ENCODE measurements at places on chromosomes 11 and 22. TPM values are rescaled to one million over a fixed set of nuclear protein-coding genes. Genes with fewer than 3 reads are reported as not detected.

DNA sequence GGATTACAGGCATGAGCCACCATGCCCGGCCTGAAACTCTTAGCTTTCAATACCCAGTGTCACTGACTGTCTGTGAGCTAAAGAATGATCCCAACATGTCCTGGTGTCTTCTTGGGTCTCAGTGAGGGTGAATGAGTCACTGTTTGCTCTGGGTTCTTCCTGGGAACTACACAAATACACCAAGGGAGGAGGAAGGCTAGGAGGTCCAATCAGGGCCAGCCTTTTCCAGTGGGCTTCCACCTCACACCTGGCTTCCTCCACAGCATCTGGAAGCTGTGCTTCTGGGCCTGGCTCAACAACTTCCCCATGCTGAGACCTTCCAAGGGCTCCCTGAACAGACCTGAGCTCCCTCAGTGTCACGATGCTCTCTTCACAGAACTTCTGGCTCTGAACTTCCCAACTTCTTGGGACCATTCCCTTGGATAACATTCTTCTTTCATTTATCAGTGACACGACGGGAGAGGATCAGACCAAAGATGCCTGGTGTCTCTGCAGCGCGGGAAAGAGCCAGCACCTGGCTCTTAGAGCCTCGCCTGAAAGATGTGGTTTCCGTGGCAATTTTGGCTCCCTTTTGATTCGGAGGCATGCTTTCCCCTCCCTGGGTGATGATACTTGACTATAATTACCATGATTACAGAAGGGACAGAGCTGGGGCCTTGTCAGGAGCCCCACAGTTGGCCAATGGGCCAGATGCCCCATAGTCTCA, 22.3 kb upstream of the CHRM4 start:
- DNase-seq: no peak
- peaks cover 6% of the 10 kb centered on the region for H3K4me1 ChIP-seq
- H3K27me3 ChIP-seq: peaks cover 6% of the 10 kb centered on the region
- H3K4me3 ChIP-seq: no peak overlapping the region
- peak overlapping the region; percentile 3 for H3K27ac ChIP-seq

- H3K27me3 ChIP-seq: peaks cover 8% of the 10 kb centered on the region
- DNase-seq: no peak
- H3K4me1 ChIP-seq: no peaks in the 10 kb centered on the region
- H3K36me3 ChIP-seq: no peaks in the 10 kb centered on the region
These were observed 55.4 kb upstream of the LINC01488 start for GRCh38 chr11:69425895-69426544.

GRCh38 chr11:86589856-86590589, 82.4 kb downstream of the ME3 start:
- no peak overlapping the region for H3K4me3 ChIP-seq
- peaks cover 13% of the 10 kb centered on the region for H3K4me1 ChIP-seq
- DNase-seq: no peak
- no peak overlapping the region for H3K27ac ChIP-seq
- H3K27me3 ChIP-seq: peaks cover 2% of the 10 kb centered on the region
- no peaks in the 10 kb centered on the region for H3K36me3 ChIP-seq

GGTLC3 gene
- 0.56 TPM for total RNA-seq

DNA sequence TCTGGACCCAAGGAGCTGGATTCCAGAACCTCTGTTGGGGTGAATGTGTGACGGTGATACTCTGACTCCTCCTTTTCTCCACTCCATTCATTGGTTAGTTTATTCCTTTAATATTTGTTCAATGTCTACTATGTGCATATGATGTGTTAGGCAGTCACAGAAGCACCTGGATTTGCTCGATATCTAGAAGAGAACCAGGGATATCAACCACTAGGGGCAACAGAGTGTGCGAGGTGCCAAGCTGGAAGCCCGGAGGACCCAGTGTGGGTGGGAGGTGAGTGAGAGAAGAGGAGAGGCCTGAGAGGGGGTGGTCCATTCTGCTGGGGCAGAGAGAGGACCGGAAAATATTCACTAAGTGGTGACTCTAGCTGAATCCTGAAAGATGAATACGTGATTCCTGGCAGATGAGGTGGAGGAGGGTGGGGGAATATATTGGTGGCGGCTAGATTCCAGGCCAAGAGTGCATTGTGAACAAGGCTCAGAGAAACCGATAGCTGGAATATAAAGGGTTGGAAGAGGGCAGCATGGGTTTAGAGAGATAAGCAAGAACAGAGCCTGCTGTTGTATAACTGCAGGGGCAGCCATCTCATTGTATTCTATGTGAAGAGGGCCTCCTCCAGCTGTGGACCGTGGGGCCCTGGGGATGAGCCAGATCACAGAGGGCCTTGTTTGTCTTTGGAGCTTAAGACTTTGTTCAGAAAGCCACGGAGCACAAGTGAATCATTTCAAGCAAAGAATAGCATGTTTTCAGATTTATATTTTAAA, 6.9 kb upstream of the TIMP3 start:
- no peaks in the 10 kb centered on the region for H3K36me3 ChIP-seq
- peaks cover 9% of the 10 kb centered on the region for H3K4me1 ChIP-seq
- H3K27me3 ChIP-seq: peaks cover 6% of the 10 kb centered on the region
- H3K4me3 ChIP-seq: no peak overlapping the region

APOA5 gene
- total RNA-seq: not detected

DNA sequence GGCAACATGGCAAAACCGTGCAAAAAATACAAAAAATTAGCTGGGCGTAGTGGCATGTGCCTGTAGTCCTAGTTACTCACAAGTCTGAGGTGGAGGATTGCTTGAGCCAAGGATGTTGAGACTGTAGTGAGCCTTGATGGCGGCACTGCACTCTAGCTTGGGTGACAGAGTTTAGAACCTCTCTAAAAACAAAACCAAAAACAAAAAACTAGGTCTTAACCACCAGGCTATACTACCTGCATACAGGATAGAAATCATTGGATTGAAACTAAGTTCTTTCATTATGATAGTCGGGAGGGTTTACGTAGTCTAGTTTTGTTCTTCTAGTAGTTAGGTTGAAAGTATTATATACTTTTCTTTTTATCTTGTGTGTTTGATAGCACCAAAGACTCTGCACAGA, 5.8 kb downstream of the RNF214 start:
- no peak overlapping the region for H3K4me3 ChIP-seq
- H3K27me3 ChIP-seq: peaks cover 3% of the 10 kb centered on the region
- no peak for DNase-seq
- peaks cover 9% of the 10 kb centered on the region for H3K4me1 ChIP-seq
- peaks cover 18% of the 10 kb centered on the region for H3K36me3 ChIP-seq

C11orf16 gene
- not detected for total RNA-seq

- no peak overlapping the region for H3K4me3 ChIP-seq
- peaks cover 6% of the 10 kb centered on the region for H3K4me1 ChIP-seq
- H3K27ac ChIP-seq: no peak overlapping the region
- H3K36me3 ChIP-seq: no peaks in the 10 kb centered on the region
- no peaks in the 10 kb centered on the region for H3K27me3 ChIP-seq
These were observed 61.8 kb upstream of the ADA2 start for GRCh38 chr22:17281026-17281425.

DNA sequence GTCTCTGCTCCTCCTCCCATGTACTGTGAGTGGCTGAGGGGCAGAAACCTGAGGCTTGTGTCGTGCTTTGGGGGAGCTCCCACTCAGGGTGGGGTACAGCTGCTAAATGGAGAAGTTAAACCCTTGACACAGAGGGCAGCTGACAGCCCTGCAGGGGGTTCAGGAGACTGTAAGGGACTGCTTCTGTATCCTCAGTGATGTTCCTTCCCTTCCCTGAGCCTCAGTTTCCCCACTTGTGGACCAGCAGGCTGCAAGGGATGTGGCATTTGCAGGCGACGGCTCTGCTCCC, 15.6 kb downstream of the SYNGR1 start:
- H3K27me3 ChIP-seq: peaks cover 14% of the 10 kb centered on the region
- peaks cover 3% of the 10 kb centered on the region for H3K36me3 ChIP-seq
- no peak overlapping the region for H3K27ac ChIP-seq
- DNase-seq: no peak

SHANK2 gene
- 10.5 TPM for total RNA-seq

DNA sequence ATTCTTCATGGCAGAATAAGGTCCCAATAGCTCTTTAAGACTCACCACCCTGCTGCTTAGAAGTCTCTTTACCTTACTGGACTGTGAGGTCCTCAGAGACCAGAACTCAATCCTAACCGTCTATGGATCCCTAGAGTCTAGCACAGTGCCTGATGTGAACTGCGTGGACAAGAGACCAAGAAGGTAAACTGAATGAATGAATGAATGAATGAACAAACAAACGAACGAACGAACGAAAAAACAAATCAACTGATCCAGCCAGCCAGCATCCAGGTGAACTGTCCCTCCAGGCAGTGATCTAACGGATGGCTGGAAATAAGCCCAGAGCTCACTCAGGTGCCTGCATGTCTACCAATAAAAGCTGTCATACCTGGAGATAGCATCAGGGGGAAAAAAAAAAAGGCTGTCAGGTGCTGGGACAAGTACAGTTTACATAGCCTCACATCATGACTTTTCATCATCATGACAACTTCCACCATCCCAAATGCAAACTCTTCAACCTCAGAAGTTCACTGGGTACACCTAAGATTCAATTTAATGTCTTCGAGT, 59.8 kb downstream of the PACSIN2 start:
- peaks cover 3% of the 10 kb centered on the region for H3K36me3 ChIP-seq
- no peak overlapping the region for H3K4me3 ChIP-seq
- H3K27ac ChIP-seq: peak overlapping the region; percentile 58
- peaks cover 66% of the 10 kb centered on the region for H3K4me1 ChIP-seq

OR52A5 gene
- total RNA-seq: not detected

- peaks cover 3% of the 10 kb centered on the region for H3K27me3 ChIP-seq
- H3K4me3 ChIP-seq: no peak overlapping the region
- no peak overlapping the region for H3K27ac ChIP-seq
- H3K4me1 ChIP-seq: peaks cover 3% of the 10 kb centered on the region
- no peaks in the 10 kb centered on the region for H3K36me3 ChIP-seq
These were observed 21.3 kb upstream of the GRAMD4 start for GRCh38 chr22:46598737-46599424.

CCDC188 gene
- not detected for total RNA-seq

DNA sequence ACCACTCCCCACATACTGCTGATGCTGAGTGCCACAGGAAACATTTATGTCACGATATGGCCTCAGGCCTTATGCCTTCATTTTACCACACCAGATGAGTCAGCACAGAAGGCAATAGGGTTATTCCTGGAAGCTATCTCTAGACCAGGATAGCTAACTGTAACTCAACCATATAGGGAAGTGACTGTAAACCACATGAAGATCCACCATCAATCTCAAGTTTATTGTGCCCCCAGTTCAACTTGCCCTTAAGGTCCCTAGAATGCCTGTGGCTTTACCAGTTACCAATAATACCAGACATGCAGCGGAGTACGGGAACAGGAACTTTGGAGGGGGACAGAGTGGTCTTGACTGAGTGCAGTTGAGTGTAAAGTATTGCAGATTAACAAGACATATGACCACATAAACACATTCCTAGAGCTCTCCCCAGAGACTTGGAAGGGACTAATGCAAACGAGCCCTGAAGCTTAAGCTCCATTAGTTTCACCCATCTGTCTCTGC, 180.9 kb downstream of the KIF18A start:
- no peaks in the 10 kb centered on the region for H3K36me3 ChIP-seq
- no peak overlapping the region for H3K4me3 ChIP-seq
- no peaks in the 10 kb centered on the region for H3K27me3 ChIP-seq
- H3K4me1 ChIP-seq: no peaks in the 10 kb centered on the region
- no peak for DNase-seq

OR8G5 gene
- 0.18 TPM for total RNA-seq

KRTAP5-8 gene
- not detected for total RNA-seq

VSTM5 gene
- total RNA-seq: 0.56 TPM

- no peaks in the 10 kb centered on the region for H3K36me3 ChIP-seq
- DNase-seq: no peak
- H3K4me1 ChIP-seq: no peaks in the 10 kb centered on the region
- no peaks in the 10 kb centered on the region for H3K27me3 ChIP-seq
These were observed 25.4 kb upstream of the MS4A6A start for GRCh38 chr11:60208146-60208895.

GRCh38 chr11:36014898-36015665, 71.2 kb downstream of the LDLRAD3 start:
- no peaks in the 10 kb centered on the region for H3K27me3 ChIP-seq
- no peaks in the 10 kb centered on the region for H3K4me1 ChIP-seq
- H3K36me3 ChIP-seq: no peaks in the 10 kb centered on the region
- no peak for DNase-seq
- H3K4me3 ChIP-seq: no peak overlapping the region

DNA sequence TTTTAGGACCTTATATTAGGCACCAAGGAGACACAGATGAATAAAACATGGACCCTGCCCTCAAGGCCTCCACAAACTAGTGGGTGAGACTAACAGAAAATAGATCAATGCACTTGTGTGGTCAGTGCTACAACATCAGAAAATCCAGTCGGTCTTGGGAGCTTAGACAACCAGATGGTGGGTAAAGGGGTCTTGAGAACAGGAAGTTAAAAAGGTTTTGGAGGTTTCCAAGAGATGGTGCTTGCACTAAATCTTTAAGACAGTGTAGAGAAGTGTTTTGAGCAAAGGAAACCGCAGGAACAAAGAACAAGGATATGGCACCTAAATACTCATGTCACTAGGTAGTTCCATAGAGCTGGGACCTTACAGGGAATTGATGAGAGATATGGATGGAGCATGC, 56.2 kb downstream of the GALNT18 start:
- peaks cover 15% of the 10 kb centered on the region for H3K36me3 ChIP-seq
- DNase-seq: no peak
- H3K27ac ChIP-seq: no peak overlapping the region
- H3K4me1 ChIP-seq: peaks cover 76% of the 10 kb centered on the region
- peaks cover 7% of the 10 kb centered on the region for H3K27me3 ChIP-seq

GRCh38 chr11:92651159-92651558, 318.3 kb upstream of the MTNR1B start:
- peaks cover 11% of the 10 kb centered on the region for H3K4me1 ChIP-seq
- H3K36me3 ChIP-seq: no peaks in the 10 kb centered on the region
- no peak overlapping the region for H3K27ac ChIP-seq

KIRREL3 gene
- total RNA-seq: 0.38 TPM
